ENCODE measurements at places on chromosomes 16 and 17. TPM values are rescaled to one million over a fixed set of nuclear protein-coding genes. Genes with fewer than 3 reads are reported as not detected.

VMP1 gene
- 213 TPM for total RNA-seq

KCNJ12 gene
- 9.8 TPM for total RNA-seq

TNFRSF17 gene
- total RNA-seq, result not detected

HEATR9 gene
- not detected for total RNA-seq

MT3 gene
- total RNA-seq, result not detected

USP6 gene
- total RNA-seq, result 0.82 TPM

CACNG3 gene
- 4.6 TPM for total RNA-seq

WIPI1 gene
- 39.4 TPM for total RNA-seq

LCAT gene
- total RNA-seq, result 30.3 TPM
